ENCODE measurements at places on chromosomes 12 and 14.

DNA sequence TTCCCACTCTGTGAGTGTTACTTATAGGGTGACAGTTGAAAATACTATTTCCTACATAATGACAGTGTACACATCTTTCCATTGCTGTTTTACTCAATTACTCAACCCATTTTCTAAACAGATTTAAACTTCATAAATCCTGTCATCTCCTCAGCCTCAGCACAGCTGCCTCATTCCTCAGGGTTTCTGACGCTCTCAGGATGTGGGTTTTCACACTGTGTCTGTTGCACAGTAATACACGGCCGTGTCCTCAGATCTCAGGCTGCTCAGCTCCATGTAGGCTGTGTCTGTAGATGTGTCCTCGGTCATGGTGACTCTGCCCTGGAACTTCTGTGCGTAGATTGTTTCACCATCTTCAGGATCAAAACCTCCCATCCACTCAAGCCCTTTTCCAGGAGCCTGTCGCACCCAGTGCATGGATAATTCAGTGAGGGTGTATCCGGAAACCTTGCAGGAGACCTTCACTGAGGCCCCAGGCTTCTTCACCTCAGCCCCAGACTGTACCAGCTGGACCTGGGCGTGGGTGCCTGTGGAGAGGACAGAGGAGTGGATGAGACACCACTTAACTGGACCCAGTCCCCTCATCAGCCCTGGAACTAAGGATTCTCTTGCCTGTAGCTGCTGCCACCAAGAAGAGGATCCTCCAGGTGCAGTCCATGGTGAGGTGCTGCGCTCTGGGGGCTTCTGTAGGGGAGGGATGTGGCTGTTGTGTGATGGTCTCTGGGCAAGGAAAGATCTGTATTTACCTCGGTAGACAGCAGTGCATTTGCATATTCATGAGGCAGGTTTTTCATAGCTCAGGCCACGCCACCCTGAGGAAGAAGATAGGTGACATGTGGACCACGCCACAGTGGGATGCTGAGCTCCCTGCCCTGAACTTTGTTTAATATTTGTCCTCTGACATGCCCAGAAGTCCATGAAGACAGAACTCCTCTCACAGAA is 750.2 kb downstream of the TMEM121 start:
- peak; percentile 45 for DNase-seq

- no peak for DNase-seq
Measured at GRCh38 chr12:70691018-70691672, 53.9 kb upstream of the PTPRB start.

GRCh38 chr12:75842090-75842489 is 189.5 kb downstream of the PHLDA1 start:
- no peak for DNase-seq

DNA sequence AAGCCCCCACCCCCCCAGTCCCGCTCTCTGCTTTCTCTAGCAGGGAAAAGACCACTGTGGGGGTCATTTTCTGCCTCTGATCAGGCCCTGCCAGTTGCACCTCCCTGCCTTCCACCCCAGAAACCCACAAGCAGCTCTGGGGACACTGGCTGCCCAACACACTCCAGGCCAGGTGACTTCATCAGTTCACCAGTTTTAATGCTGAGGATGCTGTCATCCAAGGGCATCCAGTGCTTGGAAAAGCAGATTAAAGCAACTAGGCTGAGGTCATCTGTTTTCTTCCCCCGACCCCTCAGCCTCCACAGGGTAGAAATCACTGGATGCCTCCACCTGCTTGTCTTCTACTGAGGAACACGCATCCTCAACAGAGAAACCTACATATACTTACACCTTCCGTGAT is 282.4 kb downstream of the DPF3 start:
- DNase-seq: no peak

DNA sequence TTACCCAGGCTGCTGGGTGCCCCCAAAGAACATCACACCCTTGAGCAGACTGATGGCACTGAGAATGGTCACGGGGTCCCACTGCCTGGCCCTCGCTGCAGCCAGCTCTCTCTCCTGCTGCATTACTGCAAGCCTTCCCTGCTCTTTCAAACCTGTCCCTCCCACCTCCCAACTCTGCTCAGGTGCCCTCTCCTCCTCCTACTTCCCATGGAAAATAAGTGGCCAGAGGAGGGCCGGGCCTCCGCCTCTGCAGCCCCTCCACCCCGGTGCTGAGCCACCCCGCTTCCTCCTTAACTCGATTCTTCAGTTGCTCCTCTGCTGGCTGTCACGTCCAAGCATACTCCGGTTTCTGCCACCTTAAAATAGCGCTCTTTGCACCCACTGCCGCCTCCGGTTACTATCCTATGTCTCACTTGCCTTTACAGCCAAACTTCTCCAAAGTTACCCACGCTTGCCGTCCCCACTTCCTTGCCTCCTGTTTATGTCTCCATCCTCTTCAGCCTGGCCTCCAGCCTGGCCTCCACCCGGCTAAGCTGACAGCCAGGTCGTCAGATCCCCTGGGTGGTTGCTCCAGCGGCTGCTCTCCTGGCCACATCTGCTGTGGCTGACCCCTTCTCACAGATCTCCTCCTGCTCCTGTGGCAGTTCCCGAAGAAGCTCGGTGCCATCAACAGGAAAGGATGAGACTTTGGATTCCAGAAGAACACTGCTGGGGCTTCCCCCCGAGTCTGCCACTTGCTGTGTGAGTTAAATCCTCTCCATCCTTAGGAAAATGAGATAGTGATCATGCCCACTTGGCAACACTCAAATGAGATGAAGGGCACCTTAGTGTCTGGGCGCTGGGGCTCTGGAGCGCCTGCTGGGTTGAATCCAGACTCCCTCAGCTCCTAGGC is 7.7 kb downstream of the SMIM41 start:
- no peak for DNase-seq

DNA sequence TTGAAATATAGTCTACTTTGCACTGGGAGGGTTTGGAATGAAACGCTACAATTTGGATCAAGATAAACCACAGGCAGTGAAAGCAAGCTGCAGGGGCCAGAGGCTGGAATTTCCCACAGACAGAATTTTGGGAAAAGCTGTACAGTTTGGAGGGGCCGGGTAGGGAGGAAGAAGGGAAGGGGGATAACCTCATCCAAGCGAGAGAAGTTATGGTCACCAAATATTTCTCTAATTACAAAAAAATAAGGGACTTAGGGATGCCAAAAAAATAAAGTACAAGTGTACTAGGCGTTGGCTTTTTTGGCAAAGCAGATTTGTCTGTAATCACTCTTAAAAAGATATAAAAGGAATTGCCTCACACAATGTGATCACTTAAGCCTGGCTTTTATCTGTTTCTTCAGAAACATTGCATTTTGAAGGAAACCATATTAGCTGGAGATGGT is 31.2 kb upstream of the ADGRD1 start:
- DNase-seq: no peak

- no peak for DNase-seq
Measured at GRCh38 chr12:7141351-7142005, 11.3 kb downstream of the CLSTN3 start.

DNA sequence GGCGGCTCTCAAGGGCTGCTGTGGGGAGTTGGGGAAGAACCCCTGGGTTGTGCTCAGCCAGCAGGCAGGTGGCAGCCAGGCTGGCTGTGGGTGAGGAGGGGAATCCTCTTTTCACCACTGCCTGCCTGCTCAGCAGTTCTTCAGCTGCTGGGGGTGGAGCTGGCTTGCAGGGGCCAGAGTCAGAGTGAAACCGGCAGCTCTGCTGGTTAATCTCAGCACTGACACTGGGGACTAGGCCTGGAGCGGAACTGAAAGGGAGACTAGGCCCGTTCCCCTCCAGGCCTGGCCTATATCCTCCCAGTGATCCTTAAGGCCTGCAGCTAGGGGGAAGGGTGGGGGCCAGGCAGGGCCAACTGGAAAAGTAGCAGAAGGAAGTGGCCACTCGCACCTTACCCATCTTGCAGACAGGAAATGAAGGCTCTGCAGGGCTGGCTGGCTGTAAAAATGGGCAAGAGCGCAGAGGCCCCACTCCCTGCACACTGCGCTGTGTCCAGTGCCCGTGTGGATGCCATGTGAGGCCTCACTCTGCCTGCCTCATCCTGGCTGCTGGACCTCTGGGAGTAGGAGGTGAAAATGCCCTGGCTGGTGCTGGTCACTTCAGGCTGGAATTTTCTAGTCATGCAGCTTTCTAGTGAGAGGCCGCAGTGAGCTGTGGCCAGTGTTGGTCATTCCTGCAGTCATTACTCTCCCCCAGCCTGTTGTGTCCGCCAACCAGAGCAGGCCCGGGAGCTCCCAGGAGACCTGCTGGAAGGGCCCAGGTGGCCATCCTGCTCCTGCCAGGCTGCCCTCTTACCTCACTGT is 39.4 kb downstream of the SH2B3 start:
- DNase-seq: peak; percentile 96

DNA sequence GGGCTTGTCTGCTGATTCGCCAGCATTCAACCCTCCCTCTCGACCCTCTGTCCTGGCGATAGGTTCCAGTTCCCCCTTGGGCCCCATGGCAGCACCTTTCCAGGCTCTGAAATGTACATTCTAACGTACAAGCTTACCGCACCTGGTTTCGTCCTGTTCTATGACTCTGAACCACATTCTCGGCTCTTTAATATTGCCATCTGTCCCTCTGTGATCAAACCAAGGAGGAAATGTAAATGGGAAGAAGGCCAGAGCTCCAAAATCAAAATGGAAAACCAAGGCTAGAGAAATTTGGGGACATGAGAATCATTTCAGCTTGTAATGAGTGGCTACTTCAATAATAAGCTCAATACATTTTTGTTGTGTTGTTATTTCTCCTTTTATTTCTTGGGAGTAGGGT is 117.2 kb downstream of the TTC7B start:
- DNase-seq: no peak

GRCh38 chr12:31298922-31299321 is 27.0 kb downstream of the SINHCAF start:
- DNase-seq: no peak

DNA sequence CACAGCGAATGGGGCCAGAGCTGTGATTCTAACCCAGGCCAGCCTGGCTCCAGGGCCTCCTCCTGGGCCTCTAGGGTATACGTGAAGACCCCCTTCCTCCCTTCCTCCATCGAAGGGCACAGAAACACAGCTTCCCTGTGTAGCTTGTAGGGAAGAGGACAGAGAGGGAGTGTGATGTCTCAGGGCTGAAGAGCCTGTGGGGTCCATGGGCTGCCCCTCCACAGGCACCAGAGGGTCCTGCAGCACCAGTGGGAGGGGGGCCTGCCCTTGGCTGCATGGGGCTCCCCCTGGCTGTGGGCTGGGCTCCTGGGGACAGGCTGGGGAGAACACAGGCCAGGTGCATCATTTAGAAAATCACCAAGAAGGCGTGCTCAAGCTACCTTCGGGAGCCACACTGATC is 178.5 kb downstream of the CALM1 start:
- DNase-seq: no peak

GRCh38 chr14:26180221-26180620 is 417.6 kb downstream of the NOVA1 start:
- no peak for DNase-seq

GRCh38 chr12:111471236-111471635 is 65.5 kb downstream of the SH2B3 start:
- no peak for DNase-seq

DNA sequence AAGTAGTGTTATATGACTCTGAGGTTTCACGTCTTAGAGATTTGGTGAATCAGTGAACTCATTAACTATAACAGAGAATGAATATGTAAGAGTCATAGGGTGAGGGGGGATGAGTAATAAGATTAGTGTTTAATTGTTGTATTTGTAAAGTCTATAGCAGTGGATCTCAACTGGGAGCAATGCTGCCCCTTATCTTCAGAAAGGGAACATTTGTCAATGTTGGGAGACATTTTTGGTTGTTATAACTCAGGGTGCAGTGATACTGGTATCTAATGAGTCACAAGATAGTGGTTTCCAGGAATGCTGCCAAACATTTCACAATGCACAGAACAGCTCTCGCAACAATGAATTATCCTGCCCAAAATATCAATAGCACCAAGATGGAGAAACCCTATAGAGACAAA is 1193.7 kb downstream of the GALC start:
- no peak for DNase-seq

GRCh38 chr14:37602605-37603453 is 7.4 kb downstream of the TTC6 start:
- DNase-seq: no peak

DNA sequence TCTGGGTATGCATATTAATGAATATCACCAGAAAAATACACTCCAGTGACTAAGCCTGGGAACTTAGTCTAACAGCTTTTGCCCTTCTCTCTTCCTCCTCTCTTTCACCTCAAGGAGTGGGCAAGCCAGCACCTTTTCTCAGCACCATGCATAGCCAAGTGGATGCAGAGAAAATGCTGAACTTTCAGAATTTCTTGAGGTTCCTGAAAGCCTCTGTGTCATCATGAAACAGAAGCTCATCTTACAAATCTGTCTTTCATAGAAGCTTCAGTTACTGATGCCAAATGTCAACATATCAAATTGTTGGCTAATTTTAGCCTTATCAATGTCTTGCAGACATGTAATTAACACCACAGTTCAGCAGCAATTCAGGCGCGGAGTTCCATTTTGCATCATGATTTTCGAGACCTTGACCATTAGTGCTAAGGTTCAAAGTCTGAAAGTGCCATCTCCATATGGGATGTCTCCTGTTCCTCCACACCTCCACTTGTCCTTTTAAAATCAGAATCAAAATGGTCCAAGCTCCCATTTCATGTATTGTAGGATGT is 51.1 kb upstream of the RPH3A start:
- no peak for DNase-seq

GRCh38 chr12:95396849-95397468 is 77.0 kb upstream of the METAP2 start:
- DNase-seq: no peak

DNA sequence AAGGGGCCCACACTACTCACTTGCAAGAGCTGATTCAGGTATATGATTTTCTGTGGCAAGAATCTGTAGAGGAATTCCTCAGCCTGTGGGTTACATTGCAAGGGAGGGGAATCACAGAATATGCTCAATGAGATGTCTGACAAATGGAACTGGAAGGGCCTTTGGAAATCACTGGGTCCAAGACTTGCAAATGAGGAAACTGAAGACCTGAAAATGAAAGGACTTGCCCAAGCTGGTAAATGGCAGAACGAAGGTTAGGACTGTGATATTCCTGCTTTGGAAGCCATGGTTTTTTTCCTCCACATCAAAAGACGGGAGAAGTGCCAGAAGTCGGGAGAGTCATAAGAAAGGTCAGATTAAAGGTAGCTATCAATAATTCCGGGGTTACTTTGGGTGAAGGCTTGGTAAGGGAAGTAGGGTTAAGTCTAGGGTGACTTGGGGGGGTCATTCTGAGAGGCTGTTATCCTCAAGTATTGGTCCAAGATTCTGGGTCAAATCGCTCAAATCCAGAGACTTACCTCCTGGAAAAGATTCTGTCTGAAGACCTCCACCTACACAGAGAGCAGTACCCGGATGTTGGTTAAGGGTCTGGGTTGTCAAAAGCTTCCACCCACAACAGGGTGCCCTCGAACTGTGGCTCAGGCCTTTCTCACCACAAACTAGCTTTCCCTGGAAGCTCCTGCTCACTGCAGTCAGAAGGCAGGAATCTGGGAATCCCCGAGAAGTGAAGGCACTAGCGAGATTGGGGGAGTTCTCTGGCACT is 539 bp downstream of the PSME2 start:
- DNase-seq: peak; percentile 43

Measured in activated CD8-positive, alpha-beta T cell treated with anti-CD3 and anti-CD28 coated beads for 36 hours (primary cell).